Naive thymus-derived CD8-positive, alpha-beta T cell (primary cell): ENCODE measurements at places on chromosomes 1 and 21. TPM values are rescaled to one million over a fixed set of nuclear protein-coding genes. Genes with fewer than 3 reads are reported as not detected.

DPT gene
- total RNA-seq = not detected

GRCh38 chr1:245763873-245764331, 609.1 kb downstream of the KIF26B start:
- no peak for DNase-seq

DNA sequence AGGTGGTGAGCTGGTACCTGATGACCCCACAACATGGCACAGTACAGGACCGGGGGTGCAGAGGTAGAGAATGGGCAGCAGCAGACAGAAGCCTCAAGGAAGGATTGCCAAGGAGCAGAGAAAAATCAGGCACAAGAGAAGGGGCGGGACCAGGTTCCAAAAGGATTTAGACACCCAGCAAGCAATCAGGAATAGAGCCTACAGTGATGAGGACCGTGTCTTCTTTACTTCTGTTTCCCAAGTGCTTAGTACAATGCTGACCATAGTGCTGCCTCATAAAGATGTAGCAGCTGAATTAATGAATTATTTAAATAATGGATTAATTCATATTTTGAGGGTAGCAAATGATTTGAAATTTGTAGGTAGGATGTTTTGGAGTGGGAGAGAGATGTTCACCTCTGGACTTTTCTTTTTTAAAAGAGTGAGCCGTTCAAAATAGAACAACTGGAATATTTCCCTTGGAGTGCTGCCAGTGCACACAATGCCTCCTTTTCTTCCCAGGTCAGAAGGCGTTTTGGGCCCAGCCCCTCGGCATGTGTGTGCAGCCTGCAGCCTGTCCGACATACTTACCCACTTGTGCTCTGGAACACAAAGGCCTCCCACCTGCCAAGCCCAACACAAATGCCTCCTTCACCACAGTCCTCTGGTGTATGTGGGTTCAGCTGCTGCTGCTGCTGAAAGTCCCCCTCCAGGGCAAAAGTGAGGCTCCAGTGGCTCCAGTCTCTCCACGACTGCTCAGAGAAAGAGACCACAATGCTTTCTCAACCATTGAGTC, 19.6 kb downstream of the KANK4 start:
- no peak for DNase-seq

SNAPIN gene
- total RNA-seq = 28.2 TPM
